PC-9 (cell line): ENCODE measurements at places on chromosomes 5 and 9. TPM values are rescaled to one million over a fixed set of nuclear protein-coding genes. Genes with fewer than 3 reads are reported as not detected.

- DNase-seq: no peak
Measured at GRCh38 chr5:77231471-77232138, 21.1 kb downstream of the PDE8B start.

DNA sequence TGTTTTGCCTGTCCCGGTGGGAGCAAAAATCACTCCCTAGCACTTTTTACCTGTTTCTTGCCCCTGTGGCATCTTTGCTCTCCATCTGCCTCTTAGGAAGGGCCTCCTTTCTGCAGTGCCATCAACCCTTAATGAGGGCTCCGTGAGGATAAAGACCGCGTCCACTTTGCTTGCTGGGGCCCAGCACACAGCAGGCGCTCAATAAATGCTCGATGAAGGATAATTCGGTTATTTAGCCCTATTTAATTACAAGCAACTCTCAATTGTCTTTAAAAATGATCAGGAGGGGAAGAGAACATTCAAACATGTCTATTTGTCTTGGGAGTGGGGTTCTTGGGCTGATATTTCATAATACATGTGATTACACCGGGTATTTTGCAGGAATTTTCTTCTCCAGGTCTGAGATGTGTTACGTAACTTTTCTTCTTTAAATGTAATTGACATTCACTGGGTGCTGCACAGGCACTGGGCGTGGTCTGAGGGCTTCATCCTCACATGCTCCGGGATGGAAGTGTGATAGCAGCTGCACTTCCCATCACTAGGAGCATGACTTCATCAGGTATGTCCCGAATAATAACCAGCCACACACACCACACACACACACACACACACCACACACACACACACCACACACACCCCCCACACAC is 19.8 kb upstream of the NTNG2 start:
- DNase-seq: peak; percentile 16

- no peak for DNase-seq
Measured at GRCh38 chr5:34534523-34535103, 121.5 kb upstream of the RAI14 start.

DNA sequence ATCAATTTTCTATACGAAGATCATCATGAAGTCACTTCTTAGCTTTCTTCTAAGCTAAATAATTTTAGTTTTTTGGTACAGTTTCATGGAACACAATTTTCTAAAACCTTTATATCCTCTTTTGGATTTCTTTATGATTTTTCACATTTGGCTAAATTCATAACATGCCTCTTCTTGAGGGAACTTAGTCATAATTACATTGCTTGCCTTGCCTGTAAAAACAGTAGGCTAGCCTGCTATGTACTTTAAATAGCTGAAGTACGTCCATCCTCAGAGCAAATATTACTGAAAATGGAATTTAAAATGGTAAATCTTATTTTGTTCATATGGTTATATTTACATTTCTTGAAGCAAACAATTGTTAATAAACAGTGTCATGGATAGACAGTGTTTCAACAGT is 225.0 kb downstream of the VPS13A start:
- DNase-seq: no peak

DNA sequence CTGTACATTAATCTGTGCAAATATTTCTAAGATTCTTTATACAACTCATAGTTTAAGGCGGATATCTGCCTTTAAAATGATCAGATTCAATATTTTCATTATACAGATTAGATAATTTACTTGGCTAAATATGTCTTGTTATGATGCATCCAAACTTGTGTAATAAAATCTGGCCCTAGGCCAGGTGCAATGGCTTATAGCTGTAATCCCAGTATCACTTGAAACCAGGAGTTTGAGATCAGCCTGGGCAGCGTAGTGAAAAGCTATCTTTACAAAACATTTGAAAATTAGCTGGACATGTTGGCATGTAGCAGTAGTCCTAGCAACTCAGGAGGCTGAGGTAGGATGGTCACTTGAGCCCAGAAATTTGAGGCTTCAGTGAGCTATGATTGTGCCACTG is 2002.2 kb upstream of the ACO1 start:
- DNase-seq: no peak

DNA sequence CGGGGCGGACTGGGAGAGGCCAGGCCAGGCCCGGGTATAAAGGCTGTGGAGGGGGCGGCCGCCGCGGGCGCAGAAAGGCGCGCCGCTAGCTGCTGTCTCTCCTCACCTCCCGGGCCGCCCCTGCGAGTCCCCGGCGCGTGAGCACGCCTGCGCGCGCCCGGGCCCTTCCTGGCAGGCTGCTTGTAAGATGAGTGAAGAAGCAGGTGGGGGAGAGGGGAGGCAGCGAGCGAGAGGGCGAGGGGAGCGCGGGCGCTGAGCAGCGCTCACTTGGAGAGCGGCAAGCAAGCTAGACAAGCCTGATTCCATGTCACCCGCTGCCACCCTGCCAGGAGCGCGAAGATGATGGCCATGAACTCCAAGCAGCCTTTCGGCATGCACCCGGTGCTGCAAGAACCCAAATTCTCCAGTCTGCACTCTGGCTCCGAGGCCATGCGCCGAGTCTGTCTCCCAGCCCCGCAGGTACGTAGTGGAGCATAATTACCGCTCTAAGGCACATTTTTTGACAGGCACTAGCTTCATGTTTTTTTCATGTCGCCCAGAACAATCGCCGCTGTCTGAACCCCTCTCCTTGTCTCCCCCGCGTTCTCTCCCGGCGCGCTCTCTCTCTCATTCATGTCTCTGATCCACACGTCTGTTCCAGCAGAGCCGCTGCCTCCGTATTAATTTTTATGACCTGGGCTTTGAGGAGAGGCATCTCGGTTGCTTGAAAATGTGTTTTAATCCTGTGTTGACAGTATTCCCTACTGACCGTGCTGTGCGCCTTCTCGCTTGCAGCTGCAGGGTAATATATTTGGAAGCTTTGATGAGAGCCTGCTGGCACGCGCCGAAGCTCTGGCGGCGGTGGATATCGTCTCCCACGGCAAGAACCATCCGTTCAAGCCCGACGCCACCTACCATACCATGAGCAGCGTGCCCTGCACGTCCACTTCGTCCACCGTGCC is at the start of gene POU4F3:
TSS of gene POU4F3 (plus strand) at position 66 of the 941 bp plus-strand sequence. CDS start at position 340, 274 bp downstream.
- DNase-seq: no peak

- no peak for DNase-seq
Measured at GRCh38 chr9:92518199-92518598, 17.6 kb downstream of the ECM2 start.

- no peak for DNase-seq
Measured at GRCh38 chr5:171612749-171613148, 172.9 kb upstream of the SMIM23 start.

DNA sequence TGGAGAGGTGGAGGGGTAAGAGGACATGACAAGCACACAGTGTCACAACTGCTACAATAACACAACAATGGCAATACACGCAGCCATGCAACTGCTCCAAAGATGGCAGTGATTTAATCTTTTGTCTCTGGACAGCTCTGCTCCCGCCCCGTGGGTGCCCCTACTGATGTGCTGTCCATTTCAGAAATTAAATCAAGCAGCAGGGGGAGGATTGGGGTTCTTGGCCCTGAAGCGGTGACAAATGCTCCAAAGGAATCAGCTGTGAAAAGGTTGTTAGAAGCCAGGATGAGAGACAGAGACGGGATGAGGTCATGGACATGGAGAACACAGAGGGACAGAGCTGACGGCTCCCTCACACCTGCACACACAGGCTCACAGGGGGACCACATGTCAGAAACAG is 22.6 kb downstream of the CNTFR start:
- DNase-seq: no peak

DNA sequence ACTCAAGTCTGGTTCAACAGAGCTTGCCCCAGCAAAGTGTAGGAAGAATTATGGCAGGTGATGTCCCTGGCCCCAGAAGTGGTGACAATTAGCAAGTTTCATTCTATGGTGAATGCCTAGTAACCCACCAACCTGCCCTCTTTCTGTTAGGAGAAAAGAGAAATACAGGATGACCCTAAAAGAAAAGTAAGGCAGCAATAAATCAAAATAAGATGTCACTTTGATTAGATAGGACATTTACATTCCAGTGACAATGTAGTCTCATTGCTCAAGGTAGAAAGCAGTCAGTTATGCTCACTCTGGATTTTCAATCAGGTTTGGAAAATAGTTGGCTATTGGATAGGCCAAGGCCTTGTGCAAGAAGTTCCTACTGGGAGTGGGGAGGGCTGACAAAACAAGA is 5.6 kb upstream of the HSPA9 start:
- no peak for DNase-seq

DNA sequence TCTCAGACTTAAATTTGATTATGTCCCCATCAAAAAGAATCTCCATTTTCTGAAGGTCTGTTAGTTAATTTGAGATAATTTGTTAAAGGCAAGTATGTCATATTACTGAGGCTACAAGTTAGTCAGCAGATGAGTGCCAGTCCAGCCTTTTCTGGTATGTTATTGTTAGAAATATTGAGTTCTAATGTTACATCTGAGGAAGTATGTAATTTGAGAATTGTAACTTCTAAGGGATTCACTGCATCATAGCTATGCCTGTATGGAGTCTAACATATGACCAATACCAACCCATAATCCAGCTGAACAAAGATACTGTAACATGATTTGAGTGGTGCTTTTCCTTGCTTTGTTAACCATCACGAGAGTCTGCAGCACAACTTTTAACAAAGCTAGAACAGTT is 13.9 kb downstream of the SLC23A1 start:
- no peak for DNase-seq

DNA sequence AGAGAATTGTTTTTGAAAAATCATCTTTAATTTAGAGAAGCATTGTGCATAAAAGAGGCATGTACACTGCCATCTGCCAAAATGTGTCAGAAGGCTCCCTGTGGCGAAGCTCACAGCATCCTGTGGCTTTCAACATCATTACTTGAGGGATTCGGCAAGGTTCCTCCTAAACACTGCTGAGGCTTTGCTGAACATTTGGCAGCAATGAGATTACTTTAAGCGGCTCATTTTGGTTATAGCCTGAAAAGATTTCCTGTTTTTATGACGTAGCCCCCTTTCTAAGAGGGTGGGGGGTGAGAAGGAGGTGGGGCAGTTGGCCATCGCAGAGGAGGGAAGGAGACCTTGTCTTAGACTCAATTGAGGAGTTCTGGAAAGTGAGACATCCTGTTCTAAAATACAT is 469.4 kb downstream of the RASEF start:
- no peak for DNase-seq

- DNase-seq: no peak
Measured at GRCh38 chr9:127011772-127012171, 97.2 kb downstream of the RALGPS1 start.

DNA sequence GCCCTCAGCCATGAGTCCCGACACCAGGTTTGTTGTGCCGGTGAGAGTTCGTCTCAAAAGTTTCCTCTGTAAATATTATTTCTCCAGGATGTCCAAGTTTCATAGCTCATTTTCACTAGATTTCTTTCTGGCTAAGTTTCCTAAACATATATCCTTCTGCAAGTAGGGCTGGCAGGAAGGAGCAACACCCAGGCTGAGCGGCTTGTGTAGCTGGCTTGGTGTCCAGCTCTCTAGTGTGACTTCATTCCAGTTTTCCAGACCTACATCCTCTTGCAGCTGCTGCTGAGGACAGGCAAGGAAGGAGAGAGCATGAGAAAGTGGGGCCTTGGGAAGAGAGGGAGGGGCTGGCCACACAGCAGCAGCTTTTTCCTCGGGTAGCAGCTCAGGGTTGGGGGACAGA is 80.3 kb downstream of the FGF1 start:
- no peak for DNase-seq

GRCh38 chr5:67983251-67984110 is 232.1 kb upstream of the PIK3R1 start:
- DNase-seq: no peak

DNA sequence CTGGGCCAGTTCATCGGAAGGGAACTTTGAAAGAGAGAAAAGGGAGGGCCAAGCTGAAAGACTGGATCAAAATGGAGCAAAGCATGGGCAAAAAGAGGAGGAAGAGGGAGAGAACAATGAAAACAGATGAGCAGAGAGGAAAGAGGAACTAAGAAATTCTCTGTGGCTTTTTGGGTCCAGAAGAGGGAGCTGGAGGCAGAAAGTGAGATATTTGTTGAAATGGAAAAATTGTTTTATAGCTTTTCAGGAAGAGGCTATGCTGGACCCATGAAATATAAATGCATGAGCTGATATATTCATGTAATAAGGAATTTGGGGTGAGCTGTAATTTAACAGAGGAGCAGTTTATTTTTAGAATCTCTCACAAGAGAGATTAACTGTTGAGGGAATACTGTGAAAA is 457.3 kb downstream of the DMAC1 start:
- DNase-seq: no peak

DNA sequence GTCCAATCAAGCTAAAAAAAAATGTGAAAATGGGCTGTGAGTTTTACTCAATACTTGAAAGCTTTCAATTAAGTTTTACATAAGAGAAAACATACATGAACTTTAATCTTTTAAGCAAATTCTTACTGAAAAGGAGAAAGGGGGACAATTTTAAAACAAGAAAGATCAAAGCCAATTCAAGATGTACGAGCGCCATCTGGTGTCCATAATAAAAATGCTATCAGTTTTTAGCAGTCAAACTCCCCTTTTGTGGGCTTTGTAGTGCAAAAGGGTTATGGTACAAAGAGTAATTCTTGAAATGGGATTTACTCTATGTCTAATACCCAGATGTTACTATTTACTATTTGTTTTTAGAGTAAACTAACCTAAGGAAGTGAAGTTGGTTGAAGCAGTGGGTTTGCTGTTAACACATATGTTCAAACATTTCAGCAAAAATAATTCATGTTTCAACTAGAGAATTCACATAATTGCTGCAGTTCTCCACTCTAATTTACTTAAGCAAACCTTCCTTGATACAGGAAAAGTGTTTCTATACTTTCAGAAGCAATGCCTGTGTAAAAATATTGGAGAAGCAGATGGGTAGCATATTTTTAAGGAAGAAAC is 228.2 kb upstream of the TYRP1 start:
- DNase-seq: peak; percentile 1

- DNase-seq: peak; percentile 89
Measured at GRCh38 chr5:172733131-172733973, 37.6 kb downstream of the DUSP1 start.

GRCh38 chr9:135554718-135555117 is 6.8 kb upstream of the PAEP start:
- DNase-seq: peak; percentile 59

DNA sequence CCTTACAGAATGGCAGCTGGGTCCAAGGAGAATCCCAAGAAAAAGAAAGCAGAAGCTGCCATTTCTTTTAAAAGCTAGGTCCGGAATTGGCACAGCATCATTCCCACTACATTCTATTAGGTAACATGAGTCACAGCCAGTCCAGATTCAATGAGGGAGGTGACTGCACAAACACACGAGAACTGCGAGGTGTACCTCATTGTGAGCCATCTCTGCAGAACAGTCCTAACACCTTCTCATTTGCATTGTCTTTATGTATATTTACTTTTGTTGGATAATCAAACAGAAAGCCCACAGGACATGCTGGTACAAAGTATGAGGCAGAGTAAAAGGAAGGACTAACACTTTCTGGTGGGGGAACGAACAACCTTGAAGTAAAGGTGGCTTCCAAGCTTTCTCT is 14.6 kb upstream of the HABP4 start:
- DNase-seq: no peak

Gene LCN9
- not detected in 2 replicates for total RNA-seq

Gene IL13
- not detected in 2 replicates for total RNA-seq

Gene WNK2
- 44.6 and 61.3 TPM in 2 replicates for total RNA-seq

Gene BARHL1
- not detected in 2 replicates for total RNA-seq

Gene EIF4E1B
- not detected in 2 replicates for total RNA-seq

Gene CNTFR
- not detected in 2 replicates for total RNA-seq

Gene CTNNAL1
- total RNA-seq: 57.7 and 71.3 TPM in 2 replicates

Gene HINT2
- 53.1 and 73.9 TPM in 2 replicates for total RNA-seq

Gene ITGA1
- 3.0 and 4.0 TPM in 2 replicates for total RNA-seq

Gene ANKRD55
- not detected in 2 replicates for total RNA-seq
